Muscle of back (tissue), 13 donors: ENCODE measurements at places on chromosomes 5 and 9.

- DNase-seq = peak; percentile 6
Observed at GRCh38 chr5:69492923-69493395, 369 bp downstream of the OCLN start.

GRCh38 chr5:167716126-167716775, 575.2 kb upstream of the WWC1 start:
- DNase-seq = no peak

DNA sequence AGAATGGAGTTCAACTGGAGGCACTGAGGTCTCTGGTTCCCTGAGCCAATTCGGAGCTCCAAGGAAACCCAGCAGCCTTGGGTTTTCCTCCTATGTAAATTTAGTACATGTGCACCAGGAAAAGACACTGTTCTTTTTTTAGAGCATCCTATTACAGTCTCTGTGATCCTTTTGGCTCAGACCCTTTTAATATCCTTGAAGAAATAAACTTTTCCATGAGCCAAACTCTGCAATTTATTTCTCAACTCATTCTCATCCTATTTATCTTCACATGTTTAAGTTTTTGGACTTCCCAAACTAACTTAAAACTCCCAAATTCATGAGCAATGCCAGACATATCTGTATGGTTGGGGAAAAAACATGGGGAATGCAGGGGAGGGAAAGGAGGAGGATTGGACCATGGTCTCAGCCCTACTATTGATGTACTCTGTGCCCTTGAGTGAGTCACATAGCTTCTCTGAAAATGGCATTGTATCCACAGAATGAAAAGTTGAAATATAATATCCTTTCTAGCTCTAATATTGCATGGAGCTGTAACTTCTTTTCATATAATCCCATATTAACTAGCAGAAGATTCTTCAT, 76.6 kb downstream of the PAPPA start:
- DNase-seq = no peak

- no peak for DNase-seq
Observed at GRCh38 chr9:17361378-17361777, 217.5 kb upstream of the SH3GL2 start.

DNA sequence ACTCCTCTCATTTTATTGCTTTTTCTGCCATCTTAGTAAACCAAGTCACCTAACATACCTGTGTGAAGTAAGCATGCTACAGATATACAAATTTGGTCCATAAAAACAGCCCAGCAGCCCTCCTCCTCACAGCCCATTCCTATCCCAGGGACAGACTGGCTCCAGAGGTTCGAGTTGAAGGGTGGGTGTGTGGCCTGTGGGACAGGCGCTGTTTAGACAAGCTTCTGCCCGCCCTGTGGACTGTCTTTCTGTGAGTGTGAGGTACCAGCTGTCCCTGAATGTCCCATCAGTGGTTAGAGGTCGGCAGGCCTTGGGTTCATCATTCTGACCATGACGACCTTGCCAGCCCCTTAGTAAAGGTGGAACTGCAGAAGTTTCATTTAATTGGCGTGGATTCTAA, 82.0 kb downstream of the WNK2 start:
- no peak for DNase-seq

DNA sequence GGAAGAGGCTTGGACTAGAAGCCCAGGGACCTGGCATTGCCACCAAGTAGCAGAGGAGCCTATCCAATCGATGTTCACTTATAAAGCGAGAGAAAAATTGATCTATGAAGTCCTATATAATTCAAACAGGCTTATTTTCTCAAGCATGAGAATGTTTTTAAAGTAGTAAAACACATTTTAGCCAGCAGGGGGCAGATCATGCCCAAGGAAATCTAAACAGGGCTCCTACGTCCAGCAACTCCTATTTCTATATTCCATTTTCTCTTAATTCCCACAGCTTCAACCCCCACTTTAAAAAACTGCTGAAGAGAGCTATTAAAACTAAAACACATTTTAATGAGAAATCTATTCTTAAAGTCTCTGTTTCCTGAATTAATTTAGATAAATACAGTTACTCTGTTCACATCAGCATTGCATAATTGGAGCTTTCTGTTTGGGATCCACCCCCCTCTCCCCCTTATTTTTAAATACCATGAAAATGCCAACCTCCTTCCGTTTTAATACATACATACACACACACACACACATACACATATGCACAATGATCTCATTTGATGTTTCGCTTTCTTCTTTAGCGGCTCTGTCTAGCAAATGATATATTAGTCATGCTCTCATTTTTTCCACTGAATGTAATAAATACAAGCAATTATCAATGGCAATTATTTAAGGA, 144.9 kb downstream of the MYO10 start:
- DNase-seq = peak; percentile 60

DNA sequence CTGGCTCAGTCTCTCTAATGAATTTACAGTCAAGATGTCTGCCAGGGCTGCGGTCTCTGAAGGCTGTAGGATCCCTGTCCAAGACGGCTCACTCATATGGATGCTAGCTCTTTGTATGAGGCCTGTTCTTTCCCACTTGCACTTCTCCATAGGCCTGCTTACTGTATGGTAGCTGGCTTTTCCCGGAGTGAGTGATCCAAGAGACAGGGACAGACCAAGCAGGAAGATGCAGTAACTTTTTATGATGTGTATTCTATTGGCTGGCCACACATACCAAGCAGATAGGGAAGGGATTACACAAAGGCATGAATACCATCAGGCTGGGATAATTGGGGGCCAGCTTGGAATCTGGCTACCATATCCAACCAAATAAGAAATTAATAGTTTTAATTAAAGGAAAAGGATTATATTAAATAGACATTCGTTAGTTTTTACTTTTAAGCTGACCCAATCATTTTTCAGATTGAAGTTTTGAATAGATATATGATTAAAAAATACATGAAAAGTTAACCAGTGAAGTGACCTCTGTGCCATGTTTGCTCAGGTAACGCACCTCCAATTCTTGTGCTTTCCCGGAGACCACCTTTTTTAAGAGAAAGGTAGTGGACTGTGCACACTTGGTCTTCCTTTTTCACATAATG, 20.6 kb downstream of the NSD1 start:
- DNase-seq = no peak

DNA sequence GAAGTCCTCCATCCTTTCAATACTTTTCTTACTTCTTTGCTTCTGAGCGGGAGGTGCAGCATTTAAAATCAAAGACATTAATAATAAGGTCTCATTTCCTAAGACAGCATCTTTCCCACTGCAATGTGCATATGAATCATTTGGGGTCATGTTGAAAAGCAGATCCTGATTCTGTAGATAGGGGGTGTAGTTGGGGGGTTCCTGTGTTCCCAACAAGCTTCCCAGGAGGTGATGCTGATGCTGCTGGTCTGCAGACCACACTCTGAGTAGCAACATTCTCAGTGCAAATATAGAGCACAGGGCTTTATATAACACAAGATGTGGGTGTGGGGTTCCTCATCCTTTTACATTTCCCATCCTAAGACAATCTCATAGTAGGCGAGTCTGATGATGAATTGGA, 126.5 kb upstream of the PALM2AKAP2 start:
- DNase-seq = no peak

DNA sequence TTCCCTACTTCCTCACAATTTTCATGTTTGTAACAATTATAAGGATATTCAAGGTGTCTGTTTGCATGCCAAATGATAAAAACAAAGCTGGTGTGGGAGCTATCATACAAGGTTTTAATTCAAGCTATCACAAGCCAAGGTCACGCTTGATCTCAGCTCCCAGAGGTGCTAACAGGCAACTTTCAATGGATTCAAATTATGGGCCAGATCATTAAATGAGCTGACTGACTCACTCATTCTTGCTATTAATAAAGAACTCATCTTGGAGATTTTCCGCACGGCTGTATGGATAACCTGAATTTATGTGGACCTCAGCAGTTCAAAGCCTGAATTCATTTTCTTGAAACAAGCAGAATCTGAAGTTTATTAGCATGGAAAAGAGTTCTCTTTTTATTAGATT, 267.3 kb upstream of the CDH6 start:
- DNase-seq = no peak

DNA sequence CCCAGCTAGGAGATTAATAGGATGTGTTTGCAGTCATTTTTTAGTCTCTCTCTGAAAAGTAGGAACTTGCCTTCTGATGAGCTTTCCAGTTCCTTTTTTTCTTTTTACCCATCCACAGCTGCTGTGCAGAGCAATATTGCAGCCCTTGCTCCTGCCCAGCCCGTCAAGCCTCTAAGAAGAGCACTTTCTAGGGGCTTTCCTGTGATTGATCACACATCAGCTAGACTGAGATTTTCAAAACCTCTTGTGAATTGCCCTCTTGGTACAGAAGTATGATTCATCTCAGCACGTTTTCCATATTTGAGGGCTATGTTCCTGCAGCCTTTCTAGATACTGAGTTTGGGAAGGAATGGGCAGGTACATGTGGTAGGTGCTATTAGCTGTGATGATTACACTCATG, 93.9 kb downstream of the GALNT10 start:
- DNase-seq = no peak

GRCh38 chr5:16450163-16450562, 15.4 kb downstream of the ZNF622 start:
- DNase-seq = no peak

DNA sequence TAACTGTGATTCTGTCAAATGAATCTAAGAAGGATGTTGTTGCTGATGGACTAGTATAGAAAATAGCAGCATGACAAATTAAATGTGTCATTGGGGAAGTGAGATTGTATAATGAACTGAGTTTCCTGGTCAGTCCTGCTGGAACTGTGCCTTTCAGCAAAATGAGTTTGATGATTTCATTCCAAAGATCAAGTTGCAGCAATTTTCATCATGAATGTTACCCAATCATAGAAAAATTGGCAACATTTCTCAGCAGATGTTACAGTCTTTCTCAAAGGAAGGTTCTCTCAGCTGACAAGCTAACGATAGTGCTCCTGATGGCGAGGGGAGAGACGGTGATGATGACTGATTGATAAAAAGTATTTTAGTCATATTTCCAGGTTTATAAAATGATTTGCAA, 10.7 kb downstream of the PCDHAC2 start:
- peak; percentile 34 for DNase-seq

- DNase-seq = no peak
Observed at GRCh38 chr9:78559449-78559885, 262.5 kb downstream of the PSAT1 start.

DNA sequence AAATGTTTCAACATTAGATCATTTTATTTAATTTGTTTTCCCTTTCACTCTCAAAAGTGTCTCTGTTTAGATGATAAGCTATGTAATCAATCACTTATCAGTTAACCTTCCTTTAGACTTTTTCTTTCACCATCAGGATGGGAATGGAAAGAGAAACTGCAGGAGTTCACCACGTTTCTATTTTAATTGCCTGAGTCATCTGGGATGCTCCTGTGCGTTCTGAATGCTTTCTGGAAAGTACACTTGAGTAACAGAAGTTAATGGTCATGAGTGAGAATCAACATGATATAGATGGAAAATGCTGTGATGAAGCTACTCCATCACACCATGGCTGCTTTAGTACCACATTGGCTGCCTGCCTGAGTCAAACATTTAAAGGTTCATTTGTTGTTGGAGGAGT, 783.3 kb upstream of the CDH9 start:
- no peak for DNase-seq

- no peak for DNase-seq
Observed at GRCh38 chr5:134247428-134248224, 21.8 kb upstream of the PPP2CA start.

DNA sequence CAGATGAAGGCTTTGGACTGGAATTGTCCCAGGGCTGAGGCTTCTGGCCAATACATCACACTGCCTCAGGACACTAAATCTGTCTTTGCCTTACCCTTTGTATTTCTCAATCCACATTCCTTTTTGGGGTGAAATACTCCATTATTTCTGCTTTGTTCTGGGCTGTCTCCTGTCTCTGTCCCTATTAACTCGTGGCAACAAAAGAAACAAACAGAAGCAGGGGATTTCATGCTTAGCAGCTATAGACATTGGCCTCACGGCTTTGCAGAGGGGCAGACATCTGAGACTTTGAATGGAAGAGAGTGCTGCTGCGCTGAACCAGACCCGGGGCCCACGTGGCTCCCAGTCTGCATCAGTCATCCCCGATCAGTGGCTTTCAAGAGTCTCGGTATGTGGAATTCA, 129.7 kb downstream of the ARL15 start:
- DNase-seq = no peak

DNA sequence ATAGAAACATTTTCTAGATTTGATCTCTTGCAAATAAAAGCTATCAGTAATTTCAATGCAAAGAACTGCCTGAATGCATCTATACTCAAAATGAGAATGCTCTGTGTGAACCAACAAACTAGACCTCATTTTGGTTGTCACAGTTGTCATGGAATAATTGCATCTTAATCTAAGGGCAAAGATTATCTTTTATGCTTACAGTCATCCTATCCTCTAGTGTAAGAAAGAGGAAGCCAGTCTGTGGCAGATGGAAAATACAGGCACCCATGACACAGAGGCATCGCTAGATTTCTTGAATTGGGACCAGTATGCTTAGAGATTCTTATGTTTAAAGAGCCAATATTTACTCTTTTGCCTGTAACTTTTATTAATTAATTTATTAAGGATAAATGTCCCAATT, 95.0 kb downstream of the MACIR start:
- DNase-seq = no peak

- peak; percentile 59 for DNase-seq
Observed at GRCh38 chr9:131478421-131478868, 24.3 kb upstream of the POMT1 start.

GRCh38 chr5:505951-506525, 18.2 kb downstream of the SLC9A3 start:
- DNase-seq = no peak

GRCh38 chr5:134819407-134819963, 26.3 kb upstream of the C5orf24 start:
- DNase-seq = no peak

GRCh38 chr5:21154526-21154925, 1166.5 kb upstream of the CDH18 start:
- DNase-seq = no peak

DNA sequence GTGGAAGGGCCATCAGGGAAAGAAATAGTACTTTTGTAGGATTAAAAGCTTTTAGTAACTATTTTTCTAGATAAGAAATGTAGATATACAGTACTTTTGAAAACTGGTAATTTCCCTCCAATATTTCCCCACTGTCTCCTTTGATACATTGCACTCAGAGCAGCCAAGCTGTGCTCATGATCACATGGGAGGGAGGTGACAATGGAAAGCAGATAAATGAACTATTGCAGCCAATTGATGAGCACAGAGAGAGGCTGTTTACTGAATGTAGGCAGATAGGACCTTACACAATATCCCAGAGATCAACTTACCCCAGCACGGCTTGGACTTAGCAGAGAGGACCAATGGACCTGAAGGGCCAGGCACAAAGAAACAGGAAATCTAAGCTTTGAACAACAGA, 178.0 kb upstream of the NREP start:
- no peak for DNase-seq

DNA sequence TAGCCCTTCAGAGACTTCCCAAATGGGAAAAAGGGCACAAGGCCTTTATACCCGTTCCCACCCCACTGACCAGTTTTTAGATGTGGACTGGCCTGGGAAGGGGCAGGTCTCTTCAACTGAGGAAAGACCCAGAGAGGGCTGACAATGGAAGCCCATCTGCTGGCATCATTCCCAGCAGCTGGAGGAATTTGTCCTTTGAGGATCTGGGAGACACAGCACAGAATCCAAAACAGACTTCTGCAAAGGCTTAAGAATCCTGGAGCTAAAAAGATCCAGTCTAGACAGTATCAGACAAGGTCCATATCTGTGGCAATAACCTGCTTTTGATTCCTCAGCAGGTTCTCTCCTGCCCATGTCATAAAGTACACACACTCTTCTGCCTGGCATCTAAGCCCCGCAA, 329.2 kb downstream of the TMEM167A start:
- peak; percentile 23 for DNase-seq

- no peak for DNase-seq
Observed at GRCh38 chr5:61854531-61854930, 451.5 kb upstream of the KIF2A start.

- no peak for DNase-seq
Observed at GRCh38 chr9:89613912-89614892, 9.4 kb downstream of the GADD45G start.
